ENCODE measurements at places on chromosomes 13 and 19. TPM values are rescaled to one million over a fixed set of nuclear protein-coding genes. Genes with fewer than 3 reads are reported as not detected.

SKA3 gene
- 10.7 TPM for total RNA-seq

CBLC gene
- total RNA-seq = 0.07 TPM

KCNN1 gene
- under 0.01 TPM for total RNA-seq

CGB8 gene
- total RNA-seq = not detected

PSG2 gene
- not detected for total RNA-seq

ELAVL3 gene
- total RNA-seq = not detected

TMC4 gene
- total RNA-seq = 0.86 TPM

CGB1 gene
- not detected for total RNA-seq

COX7A1 gene
- 10.8 TPM for total RNA-seq

All from pulmonary artery endothelial cell (primary cell).